ENCODE measurements at places on chromosomes 16 and 17.

DNA sequence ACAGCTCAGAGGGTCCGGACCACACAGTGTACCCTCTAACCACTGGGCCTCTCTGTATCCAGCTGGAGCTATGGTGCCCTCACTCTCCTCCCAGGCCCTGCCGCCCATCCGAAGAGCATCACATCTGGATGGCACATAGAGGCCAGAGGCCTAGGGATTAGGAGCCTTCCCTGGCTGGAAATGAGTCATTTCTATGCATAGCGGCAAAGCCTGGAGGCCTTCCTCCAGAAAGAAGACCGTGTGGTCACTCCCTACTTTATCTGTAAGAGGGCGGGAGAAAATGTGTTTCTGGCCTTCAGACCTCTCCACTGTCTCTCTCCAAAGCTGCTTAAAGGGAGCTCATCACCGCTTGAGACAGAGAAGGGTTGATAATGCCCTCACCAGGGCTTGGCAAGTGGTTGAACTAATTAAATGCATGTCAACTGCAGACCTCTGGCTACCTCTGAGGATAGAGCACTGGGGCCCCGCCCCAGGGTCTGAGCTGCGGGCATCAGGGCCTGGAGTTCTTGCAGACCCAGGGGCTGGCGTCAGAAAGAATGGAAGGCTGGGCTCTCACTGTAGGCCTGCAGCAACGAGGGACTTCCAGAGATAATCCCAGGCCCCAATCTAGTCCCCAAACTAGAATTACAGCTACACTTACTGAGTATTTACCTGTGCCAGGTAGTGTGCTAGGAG, 122.2 kb downstream of the IRX5 start:
- H3K4me1 ChIP-seq = no peaks in the 10 kb centered on the region
- no peak overlapping the region for H3K27ac ChIP-seq
- DNase-seq = no peak
- no peaks in the 10 kb centered on the region for H3K36me3 ChIP-seq

DNA sequence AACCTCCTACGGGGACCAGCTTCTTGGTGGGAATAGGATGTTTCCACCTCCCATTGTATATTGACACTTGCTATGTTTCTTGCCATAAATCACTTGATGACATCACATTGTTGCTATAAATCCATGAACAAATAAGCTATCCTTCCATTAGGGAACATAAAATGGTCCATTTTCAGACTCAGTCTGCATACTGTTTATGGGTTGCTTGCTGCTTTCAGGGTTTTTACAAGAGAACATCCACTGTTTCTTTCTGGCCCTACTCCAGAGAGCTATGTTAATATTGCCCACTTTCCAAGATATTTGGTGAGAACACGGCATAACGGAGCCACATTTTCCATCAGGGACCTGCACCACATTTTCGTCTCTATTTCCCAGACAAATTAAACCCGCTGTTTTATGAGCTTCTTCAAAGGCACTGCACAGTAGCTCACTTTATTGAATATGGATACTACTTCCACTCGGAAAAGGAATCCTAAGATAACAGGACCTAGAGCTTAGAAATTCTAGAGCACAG, 800.2 kb downstream of the KCNJ2 start:
- no peaks in the 10 kb centered on the region for H3K4me1 ChIP-seq
- no peak overlapping the region for H3K27ac ChIP-seq
- H3K36me3 ChIP-seq = no peaks in the 10 kb centered on the region
- H3K4me3 ChIP-seq = no peak overlapping the region

GRCh38 chr17:34892461-34893249, 68.6 kb downstream of the CCT6B start:
- no peak overlapping the region for H3K27ac ChIP-seq
- no peaks in the 10 kb centered on the region for H3K36me3 ChIP-seq
- H3K27me3 ChIP-seq = no peaks in the 10 kb centered on the region
- H3K4me3 ChIP-seq = no peak overlapping the region
- H3K4me1 ChIP-seq = no peaks in the 10 kb centered on the region

DNA sequence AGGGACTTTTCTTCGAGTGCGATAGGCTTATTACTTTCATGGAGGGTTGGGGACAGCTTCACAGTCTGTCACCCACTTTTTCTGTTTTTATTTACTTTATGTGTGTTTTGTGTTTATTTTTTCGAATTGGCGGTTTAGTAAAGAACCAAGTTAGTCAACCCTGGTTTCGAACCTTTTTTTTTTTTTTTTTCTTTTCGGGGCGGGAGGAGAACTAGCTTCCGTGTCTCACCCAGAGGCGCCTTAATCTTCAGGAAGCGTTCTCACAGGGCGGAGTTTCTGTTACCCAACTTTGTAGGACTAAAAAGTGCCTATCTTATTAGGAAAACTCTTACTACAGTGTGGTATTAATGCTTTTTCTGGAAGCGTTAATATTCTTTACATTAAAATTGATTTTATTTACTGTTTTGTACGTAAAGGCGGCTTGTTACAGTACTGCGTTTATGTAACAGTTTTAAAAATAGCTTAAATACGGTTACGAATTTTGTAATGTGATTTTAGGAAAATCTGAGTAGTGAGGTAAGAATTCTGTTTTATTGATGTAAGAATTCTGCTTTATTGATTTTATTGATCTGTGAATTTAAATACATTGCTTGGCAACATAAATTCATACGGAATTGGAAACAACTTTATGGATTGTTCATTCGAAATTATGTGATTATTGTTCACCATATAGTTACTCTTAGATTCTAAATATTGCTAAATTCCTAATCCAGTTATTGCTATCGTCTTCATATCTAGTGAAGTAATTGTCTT, 885 bp downstream of the ZNF207 start:
- peaks cover 8% of the 10 kb centered on the region for H3K4me1 ChIP-seq
- H3K4me3 ChIP-seq = peak overlapping the region; percentile 72
- no peaks in the 10 kb centered on the region for H3K36me3 ChIP-seq
- H3K27ac ChIP-seq = peak overlapping the region; percentile 92
- no peak for DNase-seq
- H3K27me3 ChIP-seq = no peaks in the 10 kb centered on the region

DNA sequence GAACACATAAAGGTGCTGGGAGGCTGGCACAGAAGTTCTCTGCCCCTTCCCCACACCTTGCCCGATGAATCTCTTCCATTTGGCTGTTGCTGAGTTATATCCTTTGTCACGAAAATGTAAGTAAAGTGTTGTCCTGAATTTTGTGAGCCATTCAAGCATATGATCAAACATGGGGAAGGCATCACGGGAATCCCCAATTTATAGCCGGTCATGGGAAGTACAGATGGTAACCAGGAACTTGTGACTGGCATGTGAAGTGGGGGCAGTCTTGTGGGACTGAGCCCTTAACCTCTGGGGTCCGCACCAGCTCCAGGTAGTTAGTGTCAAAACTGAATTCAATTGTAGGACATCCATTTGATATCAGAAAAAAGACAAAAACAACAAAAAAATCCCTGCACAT, 13.2 kb downstream of the TOM1L2 start:
- H3K4me3 ChIP-seq = no peak overlapping the region
- no peaks in the 10 kb centered on the region for H3K36me3 ChIP-seq
- no peak for DNase-seq
- H3K27ac ChIP-seq = peak overlapping the region; percentile 85
- no peaks in the 10 kb centered on the region for H3K27me3 ChIP-seq

GRCh38 chr16:8554881-8555280, 35.4 kb downstream of the TMEM114 start:
- H3K4me3 ChIP-seq = no peak overlapping the region
- no peak for DNase-seq
- H3K4me1 ChIP-seq = no peaks in the 10 kb centered on the region
- no peaks in the 10 kb centered on the region for H3K27me3 ChIP-seq

DNA sequence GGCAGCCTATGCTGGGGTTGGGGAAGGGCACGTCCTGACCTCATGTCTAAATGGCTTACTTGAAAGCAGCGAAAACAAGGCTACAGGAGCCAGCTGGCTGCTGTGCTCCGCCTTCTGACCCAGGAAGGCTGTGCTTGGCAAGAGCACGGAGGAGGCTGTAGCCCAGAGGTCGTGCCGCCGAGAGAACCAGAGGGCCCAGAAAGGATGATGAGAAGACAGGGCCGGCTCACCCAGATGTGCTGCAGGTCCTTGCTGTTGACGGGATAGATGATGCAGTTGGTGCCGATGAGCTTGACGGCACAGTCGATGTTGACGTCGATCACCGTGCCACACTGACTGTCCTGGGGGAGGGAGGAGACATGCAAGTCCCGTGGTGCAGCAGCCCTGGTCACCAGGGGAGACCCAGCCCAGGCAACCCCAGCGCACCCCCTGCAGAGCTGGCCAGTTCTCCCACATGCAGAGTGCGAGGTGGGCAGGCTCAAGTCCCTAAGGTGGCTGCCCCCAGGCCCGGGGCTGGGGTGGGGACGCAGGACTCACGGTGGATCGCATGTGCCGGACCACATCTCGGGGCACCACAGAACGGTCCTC, 20.7 kb downstream of the SPHK1 start:
- DNase-seq = no peak
- no peak overlapping the region for H3K27ac ChIP-seq
- H3K4me3 ChIP-seq = no peak overlapping the region
- no peaks in the 10 kb centered on the region for H3K4me1 ChIP-seq
- no peaks in the 10 kb centered on the region for H3K36me3 ChIP-seq

GRCh38 chr16:19168371-19169081, 486 bp downstream of the SYT17 start:
- no peak for DNase-seq
- peaks cover 12% of the 10 kb centered on the region for H3K4me1 ChIP-seq
- peak overlapping the region; percentile 31 for H3K4me3 ChIP-seq
- H3K27ac ChIP-seq = no peak overlapping the region
- H3K36me3 ChIP-seq = no peaks in the 10 kb centered on the region

DNA sequence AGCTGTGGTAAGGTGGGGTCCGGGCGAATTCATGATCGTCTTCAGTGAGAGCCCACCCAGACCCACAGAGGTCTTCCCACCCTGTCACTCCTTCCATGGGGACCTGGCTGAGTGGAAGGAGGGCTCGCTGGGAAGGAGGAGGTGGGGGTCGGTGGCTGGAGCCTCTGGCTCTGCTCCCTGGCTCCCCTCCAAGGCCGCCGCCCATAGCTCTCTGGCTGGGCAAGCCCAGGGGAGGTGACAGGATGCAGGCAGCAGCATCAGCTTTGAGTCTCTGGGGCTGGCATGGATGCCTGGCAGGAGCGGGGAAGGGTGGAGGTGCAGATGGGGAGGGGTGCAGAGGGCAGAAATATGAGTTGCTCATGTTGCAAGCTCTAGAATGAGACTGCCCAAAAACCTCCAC, 147.0 kb downstream of the ENGASE start:
- H3K27me3 ChIP-seq = no peaks in the 10 kb centered on the region
- no peaks in the 10 kb centered on the region for H3K4me1 ChIP-seq
- no peak overlapping the region for H3K27ac ChIP-seq
- no peaks in the 10 kb centered on the region for H3K36me3 ChIP-seq
- no peak overlapping the region for H3K4me3 ChIP-seq

DNA sequence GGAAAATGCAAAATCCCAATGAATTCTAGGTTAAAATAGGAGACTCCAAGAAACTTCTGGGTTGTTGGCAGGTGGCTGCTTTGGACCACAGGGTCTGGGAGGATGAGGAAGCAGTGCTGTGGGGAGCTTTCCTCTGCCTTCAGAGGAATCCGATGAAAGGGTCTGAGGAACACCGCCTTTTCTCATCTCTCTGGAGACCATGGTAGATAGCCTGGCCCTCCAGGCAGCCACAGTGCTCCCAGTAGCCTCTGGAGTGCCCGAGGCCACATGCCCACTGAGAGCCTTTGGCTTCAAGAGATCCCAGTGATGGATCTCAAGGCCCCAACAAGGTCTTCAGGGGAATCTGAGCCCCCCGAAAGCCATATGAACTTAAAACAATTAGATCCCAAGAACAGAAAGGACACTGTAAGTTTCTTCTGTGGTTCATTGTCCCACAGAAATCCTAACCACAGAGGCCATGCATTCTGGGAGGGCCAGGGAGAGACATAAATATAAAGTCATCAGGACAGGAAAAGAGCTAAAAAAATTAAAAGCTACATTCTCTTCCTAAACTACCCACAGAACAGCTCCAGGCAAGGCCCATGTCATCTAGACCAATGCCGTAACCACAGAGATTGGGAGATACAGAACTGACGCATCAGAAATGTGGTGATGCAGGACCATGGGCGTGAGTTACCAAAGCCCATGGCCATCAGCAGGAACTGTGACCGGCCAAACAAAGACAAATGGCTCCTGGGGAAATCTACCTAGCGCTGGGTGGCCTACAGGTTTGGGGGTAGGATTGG, 24.3 kb downstream of the TK2 start:
- no peaks in the 10 kb centered on the region for H3K27me3 ChIP-seq
- no peaks in the 10 kb centered on the region for H3K4me1 ChIP-seq
- no peak overlapping the region for H3K4me3 ChIP-seq

DNA sequence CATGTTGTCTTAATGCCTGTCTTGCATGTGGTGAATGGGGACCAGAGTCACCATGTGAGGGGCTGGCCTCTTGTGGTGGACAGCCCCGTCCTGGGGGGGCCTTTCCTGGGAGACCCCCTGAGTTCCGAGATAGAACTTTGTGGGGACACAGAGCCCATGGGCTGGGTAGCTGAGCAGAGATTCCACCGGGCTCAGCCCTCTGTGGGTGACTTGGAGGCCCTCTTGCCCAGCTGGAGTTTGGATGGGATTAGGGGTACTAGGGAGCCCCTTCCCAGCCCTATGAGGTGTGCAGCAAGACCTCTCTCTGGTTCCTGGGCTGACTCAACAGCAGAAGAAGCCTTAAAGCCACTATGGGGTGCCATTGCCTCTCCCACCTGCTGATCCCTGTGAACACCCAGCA, 38.1 kb downstream of the MRC2 start:
- H3K27me3 ChIP-seq = no peaks in the 10 kb centered on the region
- H3K27ac ChIP-seq = no peak overlapping the region
- H3K4me3 ChIP-seq = no peak overlapping the region
- no peaks in the 10 kb centered on the region for H3K36me3 ChIP-seq

DNA sequence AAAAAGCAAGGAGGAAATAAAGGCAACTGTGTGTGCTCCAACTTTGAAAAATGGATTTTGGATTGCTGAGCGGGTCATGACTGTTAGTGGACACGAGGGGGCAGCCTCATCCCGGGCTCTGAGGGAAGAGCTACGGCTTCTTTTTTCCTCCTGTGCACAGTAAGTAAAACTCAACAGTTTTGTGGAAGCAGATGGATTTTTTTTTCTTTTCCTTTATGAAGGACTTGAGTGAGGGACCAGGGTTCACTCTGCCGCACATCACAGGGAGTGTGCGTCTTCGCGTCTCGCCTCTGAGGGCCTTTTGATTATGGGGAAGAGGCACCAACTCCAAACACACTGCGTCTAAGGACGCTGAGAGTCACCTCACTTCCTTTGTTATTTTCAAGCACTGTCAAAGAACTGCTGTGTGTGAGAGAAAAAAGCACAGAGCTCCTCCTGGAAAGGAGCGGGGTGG, 80.3 kb upstream of the GOT2 start:
- no peak overlapping the region for H3K4me3 ChIP-seq
- H3K27me3 ChIP-seq = no peaks in the 10 kb centered on the region
- H3K36me3 ChIP-seq = no peaks in the 10 kb centered on the region
- no peaks in the 10 kb centered on the region for H3K4me1 ChIP-seq

All from uterus (tissue), 4 donors.